Activated T-helper 17 cell treated with anti-CD3 and anti-CD28 coated beads, Interleukin-2, amount 50 U/mL, for 72 hours (primary cell): ENCODE measurements at places on chromosomes 2 and 18.

GRCh38 chr2:98713332-98714015 is 17.5 kb downstream of the MGAT4A start:
- H3K27ac ChIP-seq, result peak overlapping the region; percentile 34
- ATAC-seq, result peak; percentile 33
- peak overlapping the region; percentile 75 for H3K4me3 ChIP-seq
- H3K36me3 ChIP-seq, result peaks cover 65% of the 10 kb centered on the region

DNA sequence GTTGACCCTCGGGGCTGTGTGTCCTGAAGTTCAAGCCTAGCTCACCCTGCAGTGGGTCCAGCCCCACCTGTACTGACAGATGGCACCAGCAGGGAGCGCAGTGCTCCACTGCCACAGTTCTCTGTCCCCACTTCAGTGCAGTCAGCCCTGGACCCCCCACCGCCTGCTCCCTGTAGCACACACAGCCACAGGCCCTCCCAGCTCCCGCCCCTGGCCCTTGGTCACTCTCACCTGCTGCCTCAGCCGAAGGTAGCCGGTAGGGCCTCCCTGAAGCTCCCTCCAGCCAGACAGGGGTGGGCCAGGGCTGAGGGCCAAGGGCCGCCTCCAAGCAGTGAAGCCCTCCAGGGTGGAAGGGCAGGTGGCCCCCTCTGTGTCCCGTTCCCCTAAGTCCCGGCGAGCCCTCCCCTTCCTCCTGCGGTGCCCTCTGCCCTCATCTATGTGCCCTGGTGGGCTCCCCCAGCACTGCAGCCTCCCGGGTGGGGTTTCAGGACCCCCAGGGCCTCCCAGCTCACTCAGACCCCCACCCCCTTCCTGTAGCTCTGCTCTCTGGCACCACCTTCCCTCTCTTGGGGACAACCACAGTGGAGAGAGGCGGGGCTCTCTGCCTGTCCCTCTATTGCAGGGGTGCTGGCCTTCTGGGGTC is 10.8 kb upstream of the ALPP start:
- H3K4me3 ChIP-seq, result no peak overlapping the region
- H3K27me3 ChIP-seq, result no peaks in the 10 kb centered on the region
- no peak for ATAC-seq
- no peak overlapping the region for H3K27ac ChIP-seq
- no peaks in the 10 kb centered on the region for H3K36me3 ChIP-seq

DNA sequence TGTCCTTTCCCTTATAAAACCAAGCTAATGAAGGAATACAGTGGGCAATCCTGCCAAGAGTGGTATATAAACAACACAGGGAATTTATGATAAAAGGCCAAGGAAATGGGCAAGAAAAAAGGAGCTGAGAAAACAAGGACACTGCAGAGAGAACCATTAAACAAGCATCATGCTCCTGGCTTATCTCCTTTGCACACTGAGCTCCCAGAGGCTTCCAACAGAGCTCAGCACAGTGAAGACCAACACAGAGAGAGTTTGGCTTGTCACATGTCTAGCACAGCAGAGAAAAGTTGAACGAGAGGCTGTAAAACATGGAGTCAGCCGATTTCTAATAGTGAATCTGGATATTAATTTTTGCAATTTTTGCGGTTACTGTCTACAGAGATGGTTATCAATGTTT is 68.0 kb upstream of the KLF7 start:
- H3K27me3 ChIP-seq, result no peaks in the 10 kb centered on the region
- no peaks in the 10 kb centered on the region for H3K36me3 ChIP-seq
- no peak for ATAC-seq
- H3K4me1 ChIP-seq, result peaks cover 18% of the 10 kb centered on the region

DNA sequence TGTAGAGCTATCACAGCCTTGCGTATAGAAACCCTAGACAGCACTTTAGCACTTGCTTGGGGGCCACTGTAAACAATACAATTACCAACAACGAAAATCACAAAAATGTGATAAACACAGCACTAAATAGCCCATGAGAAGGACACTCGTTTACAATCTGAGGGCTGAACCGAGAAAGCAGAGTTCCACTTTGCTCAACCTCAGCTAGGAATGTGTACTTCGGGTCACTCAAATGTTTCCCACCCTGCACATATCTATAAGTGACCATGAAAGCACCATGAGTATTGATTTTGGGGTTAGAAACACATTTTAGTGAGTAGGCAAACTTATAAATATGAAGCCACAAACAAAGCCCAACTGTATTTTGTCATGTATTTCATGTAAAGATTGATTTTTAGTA is 62.3 kb downstream of the FRZB start:
- no peaks in the 10 kb centered on the region for H3K36me3 ChIP-seq
- H3K4me3 ChIP-seq, result no peak overlapping the region
- ATAC-seq, result no peak
- H3K27ac ChIP-seq, result no peak overlapping the region

- no peak overlapping the region for H3K27ac ChIP-seq
- no peak for ATAC-seq
- peaks cover 6% of the 10 kb centered on the region for H3K4me1 ChIP-seq
- H3K36me3 ChIP-seq, result no peaks in the 10 kb centered on the region
- no peaks in the 10 kb centered on the region for H3K27me3 ChIP-seq
These were observed 52.8 kb downstream of the FAM178B start for GRCh38 chr2:96933305-96934181.

DNA sequence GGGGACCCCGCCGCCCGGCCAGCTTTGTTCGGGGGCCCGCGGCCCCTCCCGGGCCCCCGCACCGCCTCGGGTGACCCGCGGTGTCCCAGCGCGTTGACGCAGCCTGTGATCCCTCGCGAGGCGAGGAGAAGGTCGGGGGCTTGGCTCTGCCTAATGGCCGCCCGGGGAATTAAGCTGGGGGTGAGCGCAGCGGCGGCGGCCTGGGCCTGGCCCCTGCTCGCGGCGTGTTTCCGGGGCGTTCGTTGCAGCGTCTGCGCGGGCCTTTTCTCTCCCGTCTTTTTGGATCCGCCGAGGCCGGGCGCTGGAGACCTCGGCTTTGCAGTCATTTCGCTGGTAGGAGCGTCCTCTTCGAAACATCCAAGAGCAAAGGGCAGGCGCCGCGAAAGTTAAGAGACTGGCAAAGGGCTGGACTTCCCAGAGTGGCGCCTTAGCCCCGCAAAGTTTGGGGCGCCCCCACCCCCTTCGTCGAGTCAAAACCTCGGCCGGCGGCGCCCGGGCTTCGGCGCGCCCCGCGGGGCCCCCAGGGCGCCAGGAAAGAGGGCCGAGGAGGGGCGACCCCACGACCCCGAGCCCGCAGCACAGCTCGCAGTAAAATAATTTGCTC is 1.3 kb downstream of the SALL3 start:
- no peak for ATAC-seq
- H3K36me3 ChIP-seq, result peaks cover 15% of the 10 kb centered on the region
- peaks cover 62% of the 10 kb centered on the region for H3K27me3 ChIP-seq
- no peak overlapping the region for H3K4me3 ChIP-seq
- H3K4me1 ChIP-seq, result peaks cover 6% of the 10 kb centered on the region

DNA sequence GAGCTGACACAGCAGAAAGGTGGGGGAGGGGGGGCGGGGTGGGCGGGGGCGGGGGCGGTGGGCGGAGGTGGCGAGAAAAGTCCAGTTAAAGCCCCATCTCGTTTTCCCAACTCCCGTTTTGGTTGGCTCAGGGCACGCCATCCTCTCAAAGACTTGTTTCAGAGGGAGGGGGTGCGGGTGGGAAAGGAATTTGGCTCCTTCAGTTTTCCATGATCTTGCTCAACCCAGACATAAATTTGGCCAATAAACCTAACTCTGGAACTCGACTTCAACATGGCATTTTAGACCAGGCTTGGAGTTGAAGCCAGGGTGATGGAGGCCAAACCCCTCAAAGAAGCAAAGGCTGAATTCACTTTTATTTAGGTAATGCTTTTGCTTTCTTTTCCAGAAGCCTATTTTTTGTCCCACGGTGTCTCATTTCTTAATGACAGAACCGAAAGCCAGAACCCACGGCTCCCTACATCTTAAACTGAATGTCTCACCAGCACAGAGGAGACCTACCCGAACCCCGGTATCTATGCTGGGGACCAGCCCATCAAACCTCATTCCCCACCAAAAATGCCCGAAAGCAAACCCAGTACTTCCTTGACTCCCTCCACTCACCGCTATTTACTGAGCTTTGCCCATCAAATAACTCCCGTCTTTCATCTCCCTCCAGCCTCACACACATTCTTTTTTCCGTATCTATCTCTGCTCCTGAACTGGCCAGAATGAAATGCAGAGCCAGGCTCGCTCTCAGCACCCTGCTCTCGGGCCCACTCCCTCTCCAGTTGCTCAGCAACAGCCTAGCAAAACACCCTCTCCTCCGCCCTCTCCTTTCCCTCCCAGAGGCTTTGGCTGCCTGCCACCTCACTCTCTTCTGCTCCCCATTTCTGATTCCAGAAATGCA is 4.3 kb downstream of the IGFBP5 start:
- peaks cover 6% of the 10 kb centered on the region for H3K4me1 ChIP-seq
- peak overlapping the region; percentile 71 for H3K4me3 ChIP-seq

DNA sequence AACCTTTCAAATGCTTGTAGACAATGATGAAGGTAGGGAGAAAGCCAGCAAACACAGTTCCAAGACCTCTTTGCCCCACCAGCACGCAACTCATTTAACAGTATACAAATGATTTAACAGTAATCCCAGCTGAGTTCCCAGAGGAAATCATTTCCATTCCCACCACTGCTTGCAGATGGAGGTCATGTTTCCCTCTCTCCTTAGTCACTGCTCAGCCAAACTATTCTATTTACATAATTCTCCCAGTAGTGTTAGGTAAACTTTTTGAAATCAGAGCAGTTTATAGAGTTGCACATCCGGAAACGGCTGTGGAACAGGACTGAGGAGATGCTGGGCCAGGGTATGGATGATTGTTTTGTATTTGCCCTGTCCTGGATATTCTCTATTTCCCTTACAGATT is 328.5 kb downstream of the FIGN start:
- no peaks in the 10 kb centered on the region for H3K4me1 ChIP-seq
- ATAC-seq, result no peak
- no peaks in the 10 kb centered on the region for H3K36me3 ChIP-seq
- no peak overlapping the region for H3K27ac ChIP-seq

GRCh38 chr2:94955702-94956101 is 69.8 kb upstream of the MAL start:
- H3K4me1 ChIP-seq, result no peaks in the 10 kb centered on the region
- no peak overlapping the region for H3K27ac ChIP-seq
- no peak for ATAC-seq
- H3K27me3 ChIP-seq, result peaks cover 37% of the 10 kb centered on the region
- no peaks in the 10 kb centered on the region for H3K36me3 ChIP-seq

DNA sequence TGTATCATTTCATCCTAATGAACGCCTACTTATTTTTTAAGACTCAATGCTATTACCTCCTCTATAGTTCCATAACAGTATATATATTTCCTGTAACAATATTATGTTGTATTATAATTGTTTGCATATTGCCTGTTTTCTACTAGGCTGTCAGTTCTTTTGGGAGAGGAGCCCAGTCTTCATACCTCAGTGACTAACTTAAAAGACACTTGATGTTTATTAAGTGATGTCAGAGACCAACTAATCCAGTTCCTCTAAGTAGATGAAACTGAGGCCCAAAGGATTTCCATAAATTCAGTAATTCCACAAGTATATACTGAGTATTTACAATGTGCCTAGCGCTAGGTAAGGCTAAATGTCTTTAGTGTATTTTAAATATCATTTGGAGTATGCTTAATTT is 48.9 kb upstream of the AAK1 start:
- H3K4me3 ChIP-seq, result peak overlapping the region; percentile 62
- peaks cover 43% of the 10 kb centered on the region for H3K4me1 ChIP-seq
- no peaks in the 10 kb centered on the region for H3K27me3 ChIP-seq
- no peak overlapping the region for H3K27ac ChIP-seq

- peaks cover 5% of the 10 kb centered on the region for H3K4me1 ChIP-seq
- peaks cover 24% of the 10 kb centered on the region for H3K36me3 ChIP-seq
- H3K27ac ChIP-seq, result no peak overlapping the region
- H3K4me3 ChIP-seq, result no peak overlapping the region
These were observed 584 bp downstream of the BOLA3 start for GRCh38 chr2:74146929-74147726.

DNA sequence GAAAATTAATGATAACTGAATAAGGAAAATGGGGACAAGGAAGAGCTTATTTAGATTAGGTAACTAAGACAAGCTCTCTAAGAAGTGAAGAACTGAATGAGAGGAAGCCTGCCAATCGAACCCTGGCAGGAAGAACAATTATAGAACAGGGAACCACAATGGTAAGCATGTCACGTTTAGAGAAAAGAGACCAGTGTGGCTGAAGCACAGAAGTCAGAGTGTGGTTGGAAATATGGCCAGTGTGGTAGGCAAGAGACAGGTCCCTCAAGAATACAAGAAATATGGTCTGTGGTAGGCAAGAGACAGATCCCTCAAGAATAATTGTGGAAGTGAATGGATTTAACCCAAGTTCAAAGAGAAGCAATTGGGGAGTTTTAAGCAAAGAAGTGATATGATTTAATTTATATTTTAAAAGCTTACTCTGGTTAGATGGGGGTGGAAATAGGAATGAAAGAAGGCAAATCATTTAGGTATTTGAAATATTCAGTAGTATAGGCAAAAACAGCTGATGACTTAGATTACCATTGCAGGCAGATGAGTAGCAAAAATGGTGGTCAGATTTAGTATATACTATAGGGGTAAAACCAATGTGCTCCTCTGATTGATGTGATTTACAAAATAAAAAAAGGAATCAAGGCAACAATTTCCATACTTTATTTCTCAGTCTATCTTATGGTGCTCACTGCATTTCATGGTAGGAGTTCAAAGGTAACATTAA is 38.8 kb upstream of the ERMN start:
- ATAC-seq, result peak; percentile 72
- H3K4me3 ChIP-seq, result peak overlapping the region; percentile 36
- no peaks in the 10 kb centered on the region for H3K36me3 ChIP-seq
- H3K27ac ChIP-seq, result peak overlapping the region; percentile 86
- H3K4me1 ChIP-seq, result peaks cover 16% of the 10 kb centered on the region

DNA sequence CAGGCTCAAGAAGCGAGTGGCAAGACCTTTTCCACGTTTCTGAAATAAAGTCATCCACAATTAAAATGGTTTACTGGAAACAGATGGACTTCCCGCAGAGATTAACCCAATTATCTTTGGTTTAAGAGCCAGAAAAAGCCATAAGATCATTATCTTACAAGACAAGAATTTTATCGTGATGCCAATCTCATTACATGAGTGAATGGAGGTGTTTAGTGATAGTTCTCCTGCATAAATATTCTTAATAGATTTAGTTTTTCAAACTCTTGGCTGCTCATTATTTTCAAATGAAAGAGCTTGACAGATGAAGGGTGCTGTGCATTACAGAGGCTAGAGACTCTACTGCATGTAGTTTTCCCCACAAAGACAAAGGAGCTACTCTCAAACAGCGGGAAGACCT is 1028.4 kb upstream of the PIK3C3 start:
- H3K4me1 ChIP-seq, result no peaks in the 10 kb centered on the region
- H3K27me3 ChIP-seq, result no peaks in the 10 kb centered on the region
- no peak overlapping the region for H3K4me3 ChIP-seq
- no peak for ATAC-seq
- H3K36me3 ChIP-seq, result no peaks in the 10 kb centered on the region
